ENCODE measurements at places on chromosomes 5 and 9.

DNA sequence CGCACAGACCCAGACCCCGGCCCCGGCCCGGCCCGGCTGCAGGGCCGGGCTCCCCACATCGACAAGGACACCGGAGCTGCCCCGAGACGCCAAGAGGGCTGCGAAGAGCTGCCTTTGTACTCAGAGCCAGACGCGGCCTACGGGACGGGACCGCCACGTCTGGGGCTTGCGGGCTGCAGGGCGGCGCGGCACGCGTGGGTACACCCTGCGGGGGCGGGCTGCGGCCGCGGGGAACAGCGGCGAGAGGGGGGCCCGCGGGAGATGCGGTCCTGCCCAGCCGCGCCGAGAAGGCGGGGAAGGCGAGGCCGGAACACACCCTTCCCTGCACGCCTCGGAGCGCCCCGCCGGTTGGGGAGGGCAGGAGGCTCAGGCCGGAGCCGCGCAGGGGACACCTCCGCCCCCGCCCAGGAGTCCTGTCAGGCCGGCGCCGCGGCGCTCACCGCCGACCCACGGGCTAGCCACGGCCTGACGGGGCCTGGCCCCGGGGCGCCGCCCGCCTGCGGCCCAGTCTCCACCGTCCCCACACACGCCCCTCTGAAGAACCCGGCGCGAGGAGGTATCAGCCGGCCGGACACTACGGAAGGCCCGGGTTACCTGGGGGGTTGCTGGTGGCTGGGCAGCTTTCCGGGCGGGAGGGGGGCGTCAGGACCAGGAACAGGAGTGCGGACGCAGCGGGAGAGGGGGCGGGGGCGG, 478 bp downstream of the RAB14 start:
- peak; percentile 24 for DNase-seq

DNA sequence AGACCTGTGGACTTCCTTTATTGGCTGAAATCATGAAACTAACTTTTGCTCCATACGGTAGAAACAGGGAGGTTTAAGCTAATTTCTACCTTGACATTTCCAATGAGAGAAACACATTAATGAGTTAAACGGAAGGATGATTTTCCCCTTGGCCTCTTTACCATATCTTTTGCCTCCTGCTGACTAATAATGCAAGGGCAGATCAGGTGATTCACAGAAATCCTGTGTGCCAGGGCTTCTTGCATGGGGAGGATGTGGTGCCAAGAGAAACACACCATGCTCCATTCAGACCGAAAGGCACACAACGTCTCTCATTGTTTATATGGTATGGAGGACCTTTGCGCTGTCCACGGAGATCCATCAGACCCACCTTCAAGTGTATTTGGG, 17.4 kb upstream of the PRLR start:
- no peak for DNase-seq

DNA sequence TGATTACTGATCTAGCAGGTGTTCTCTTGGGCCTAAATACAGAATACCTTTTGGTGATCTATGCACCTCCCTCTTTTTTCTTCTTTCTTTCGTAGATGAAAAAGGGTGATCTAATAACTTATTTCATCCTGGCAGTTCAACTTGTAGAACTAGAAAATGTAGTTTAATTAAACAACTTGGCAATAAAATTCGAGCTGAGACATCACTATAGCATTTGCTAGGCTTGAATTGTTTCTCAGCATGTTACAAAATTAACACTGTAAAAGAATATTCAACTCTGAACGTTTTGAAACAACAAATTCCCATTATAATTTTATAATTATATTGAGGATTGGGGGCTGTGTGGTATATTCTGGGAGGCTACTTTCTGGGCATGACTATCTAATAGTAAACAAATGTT, 19.5 kb downstream of the SMIM15 start:
- DNase-seq = no peak

GRCh38 chr5:171010086-171010485, 148.3 kb downstream of the RANBP17 start:
- DNase-seq = no peak

- no peak for DNase-seq
These were observed 1204.5 kb upstream of the SEMA6A start for GRCh38 chr5:117779171-117779570.

All from activated CD8-positive, alpha-beta memory T cell treated with anti-CD3 and anti-CD28 coated beads for 1 hour (primary cell).